GM12864 (cell line): ENCODE measurements at places on chromosomes 5 and 9.

- no peak for DNase-seq
Measured at GRCh38 chr9:38357350-38358114, 35.0 kb upstream of the ALDH1B1 start.

DNA sequence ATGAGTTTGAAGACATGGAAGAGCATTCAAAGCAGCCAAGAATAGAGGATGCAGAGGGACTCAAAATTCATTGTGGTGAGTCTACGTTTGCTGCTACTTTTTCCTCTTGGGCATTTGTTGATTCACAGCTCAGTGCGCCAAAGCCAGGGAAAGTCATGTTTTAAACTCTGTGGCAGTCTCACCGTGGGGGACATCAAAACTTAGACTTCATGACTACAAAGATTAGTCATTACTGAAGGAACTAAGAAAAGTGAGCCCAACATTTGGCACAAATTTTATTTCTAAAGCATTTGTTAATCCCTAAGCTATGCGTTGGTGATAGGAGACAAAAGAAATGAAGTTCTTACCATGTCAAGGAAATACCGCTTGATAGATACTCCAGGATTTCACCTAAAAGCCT lies 73.7 kb upstream of the MTAP start:
- DNase-seq = no peak

GRCh38 chr5:147898875-147899401 lies 7.4 kb downstream of the C5orf46 start:
- DNase-seq = no peak

DNA sequence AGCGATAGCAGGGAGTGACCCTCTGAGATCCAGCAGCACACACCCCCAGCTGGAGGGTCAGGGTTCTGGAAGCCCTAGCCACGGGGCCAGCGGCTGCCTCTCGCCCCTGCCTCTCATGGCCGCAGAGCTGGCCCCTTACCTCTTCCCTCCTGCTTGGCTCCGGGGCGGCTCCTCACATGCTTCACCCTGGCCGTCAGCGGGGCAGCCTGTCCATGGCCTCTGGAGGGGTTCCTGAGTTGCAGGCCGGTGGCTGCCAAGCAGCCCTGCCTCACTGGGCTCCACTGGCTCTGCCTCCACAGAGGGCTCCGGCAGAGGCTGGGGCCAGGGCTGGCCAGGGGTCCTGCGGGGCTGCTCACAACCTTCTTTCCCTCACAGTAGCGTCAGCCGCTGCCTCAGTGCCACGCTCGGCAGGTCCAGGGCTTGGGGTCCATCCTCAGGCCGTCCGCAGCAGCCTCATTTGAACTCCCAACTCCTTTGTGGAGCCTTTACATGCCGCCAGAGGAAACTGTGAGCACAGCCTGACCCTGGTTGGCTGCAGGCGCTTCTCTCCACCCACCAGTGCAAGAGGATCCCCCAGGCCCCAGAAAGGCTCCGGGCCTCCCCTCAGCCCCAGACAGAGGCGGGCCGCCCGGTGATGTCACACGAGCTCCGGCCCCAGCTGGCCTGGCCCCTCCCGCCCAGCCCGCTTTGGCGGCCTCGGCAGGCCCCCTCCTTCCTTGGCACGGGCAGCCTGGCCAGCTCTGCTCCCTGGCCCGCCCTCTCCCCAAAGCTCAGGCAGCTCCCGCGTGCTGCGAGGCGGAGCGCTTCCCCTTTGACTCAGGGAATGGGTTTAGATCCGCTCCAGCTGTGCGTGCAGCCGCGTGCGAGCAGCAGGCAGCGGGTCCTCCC lies at the start of gene ANGPTL2:
ANGPTL2 (minus strand) TSS at position 460 of the 888 bp plus-strand sequence. CDS start 13,904 bp downstream, outside the sequence.
- DNase-seq = no peak

DNA sequence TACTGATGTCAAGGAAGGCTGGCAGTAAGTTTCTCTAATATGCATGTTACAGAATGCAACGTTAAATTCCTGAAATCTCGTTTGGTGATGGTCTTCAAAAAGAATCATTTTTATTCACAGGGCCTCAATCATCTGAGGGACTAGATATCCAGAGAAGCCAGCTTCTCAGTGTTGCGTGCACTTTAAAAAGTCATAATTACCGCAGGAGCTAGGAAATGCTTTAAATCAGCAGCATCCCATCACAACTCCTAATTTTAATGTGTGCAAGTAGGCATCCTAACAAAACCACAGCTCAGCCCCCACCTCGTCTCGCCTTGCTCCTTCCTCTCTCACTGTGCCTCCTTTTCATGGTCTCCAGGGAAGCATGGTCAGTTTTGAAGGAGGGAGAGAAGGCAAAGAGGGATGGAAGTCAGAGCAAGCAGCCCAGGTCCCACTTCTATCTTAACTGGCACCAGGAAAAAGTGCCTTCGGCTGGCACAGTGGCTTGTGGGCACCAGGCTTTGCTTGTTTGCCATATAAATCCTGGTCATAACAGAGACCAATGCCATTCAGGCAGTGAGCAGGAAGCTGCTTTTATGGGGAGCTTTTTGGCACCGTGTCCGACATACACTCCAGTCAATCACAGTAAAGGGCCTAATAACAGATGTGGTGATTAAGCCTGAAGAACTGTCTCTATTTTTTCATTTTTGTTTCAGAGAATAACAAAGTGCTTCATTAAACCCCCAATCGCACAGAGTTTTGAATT lies 21.4 kb downstream of the MEGF10 start:
- no peak for DNase-seq

DNA sequence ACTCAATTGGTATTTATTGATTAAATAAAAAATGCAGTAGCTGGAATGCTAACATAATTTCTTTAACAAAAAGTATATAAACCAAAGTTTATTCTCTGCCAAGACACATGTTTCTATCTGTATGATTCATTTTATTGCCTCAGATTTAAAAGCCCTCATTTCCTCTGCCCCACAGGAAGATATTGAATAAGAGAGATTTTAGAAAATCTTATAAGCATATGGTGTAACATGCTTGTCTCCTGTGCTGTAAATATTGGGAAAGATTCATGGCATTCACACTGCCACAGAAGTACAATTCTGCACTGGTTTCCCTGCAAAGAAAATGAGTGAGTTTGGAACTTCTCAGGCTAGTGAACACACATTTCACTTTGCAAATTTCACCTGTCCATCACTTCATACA lies 134.9 kb upstream of the FBXL7 start:
- no peak for DNase-seq

DNA sequence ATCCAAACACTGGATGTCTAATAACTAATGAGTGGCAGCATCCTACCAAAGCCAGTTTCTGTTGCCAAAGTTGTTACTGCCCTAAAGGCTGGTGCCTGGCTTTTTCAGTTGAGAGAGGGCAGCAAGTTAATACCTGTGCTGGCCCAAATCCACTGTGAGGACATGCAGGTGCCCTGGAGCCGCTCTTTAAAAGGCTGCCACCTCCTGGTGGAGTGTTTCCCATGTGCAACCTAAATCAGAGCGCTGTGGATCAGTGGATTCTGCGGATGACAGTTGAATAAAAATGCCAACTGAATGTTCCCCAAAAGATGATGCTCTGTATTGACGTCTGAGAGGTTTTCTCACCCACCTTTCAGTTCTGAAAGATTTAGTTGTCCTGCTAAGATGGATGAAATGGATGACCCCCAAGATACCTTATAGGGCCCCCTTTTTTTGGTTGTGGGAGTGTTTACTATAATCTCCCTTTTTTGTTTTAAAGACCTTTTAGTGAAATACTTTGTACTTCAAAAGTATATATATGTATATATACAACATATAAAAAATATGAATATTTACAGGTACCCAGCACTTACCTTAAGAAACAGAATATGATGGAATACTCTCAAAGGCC lies 146.4 kb downstream of the EGFLAM start:
- no peak for DNase-seq

DNA sequence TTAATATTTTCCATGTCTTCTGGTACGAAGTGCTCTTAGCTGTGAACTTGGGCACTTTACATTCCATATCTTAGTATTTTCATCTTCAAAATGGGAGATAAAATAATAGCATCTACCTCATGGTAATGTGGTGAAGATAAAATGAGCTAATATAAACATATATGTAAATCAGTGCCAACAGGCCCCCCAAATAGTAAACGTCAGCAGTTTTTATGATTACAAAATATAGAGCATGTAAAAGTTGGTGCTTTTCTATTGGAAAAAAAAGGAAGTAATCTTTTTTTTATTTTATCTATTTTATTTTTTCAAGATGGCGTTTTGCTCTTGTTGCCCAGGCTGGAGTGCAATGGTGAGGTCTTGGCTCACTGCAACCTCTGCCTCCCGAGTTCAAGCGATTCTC lies 291.1 kb upstream of the PRDM9 start:
- no peak for DNase-seq

DNA sequence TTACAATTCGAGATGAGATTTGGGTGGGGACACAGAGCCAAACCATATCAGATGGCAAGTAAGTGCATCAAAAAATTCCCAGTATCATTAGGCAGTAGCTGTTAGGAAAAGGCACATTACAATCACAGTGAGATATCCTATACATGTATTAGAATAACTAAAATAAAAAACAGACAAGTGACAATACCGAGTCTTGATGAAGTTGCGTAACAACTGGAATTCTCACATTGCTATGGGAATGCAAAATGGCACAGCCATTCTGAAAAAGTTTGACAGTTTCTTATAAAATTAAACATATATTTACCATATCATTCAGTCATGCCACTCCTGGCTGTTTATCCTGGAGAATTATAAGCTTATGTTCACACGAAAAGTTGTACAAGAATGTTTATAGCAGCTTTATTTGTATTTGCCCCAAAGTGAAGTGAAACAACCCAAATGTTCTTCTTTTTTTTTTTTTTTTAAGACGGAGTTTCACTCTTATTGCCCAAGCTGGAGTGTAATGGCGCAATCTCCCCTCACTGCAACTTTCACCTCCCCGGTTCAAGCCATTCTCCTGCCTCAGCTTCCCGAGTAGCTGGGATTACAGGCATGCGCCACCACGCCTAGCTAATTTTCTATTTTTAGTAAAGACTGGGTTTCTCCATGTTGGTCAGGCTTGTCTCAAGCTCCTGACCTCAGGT lies 93.1 kb upstream of the TLE1 start:
- no peak for DNase-seq

DNA sequence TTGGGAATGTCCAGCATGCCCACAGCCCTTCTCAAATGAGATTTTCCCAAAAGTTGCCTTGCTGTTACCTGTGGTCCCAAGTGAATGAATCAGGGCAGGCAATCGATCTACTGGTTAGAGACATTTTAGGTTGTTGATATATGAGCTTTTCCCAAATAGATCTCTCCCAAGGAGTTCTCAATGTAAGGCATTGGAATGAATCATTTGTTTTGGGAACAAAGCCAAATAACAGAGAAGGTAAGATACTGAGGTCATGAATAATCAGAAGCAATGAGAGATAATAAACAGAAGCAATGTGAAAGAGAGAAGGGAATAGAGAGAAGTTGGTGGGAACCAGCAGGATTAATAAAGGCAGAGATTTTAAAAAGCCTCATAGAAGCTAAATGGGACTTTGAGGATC lies 93.6 kb upstream of the FER start:
- no peak for DNase-seq

DNA sequence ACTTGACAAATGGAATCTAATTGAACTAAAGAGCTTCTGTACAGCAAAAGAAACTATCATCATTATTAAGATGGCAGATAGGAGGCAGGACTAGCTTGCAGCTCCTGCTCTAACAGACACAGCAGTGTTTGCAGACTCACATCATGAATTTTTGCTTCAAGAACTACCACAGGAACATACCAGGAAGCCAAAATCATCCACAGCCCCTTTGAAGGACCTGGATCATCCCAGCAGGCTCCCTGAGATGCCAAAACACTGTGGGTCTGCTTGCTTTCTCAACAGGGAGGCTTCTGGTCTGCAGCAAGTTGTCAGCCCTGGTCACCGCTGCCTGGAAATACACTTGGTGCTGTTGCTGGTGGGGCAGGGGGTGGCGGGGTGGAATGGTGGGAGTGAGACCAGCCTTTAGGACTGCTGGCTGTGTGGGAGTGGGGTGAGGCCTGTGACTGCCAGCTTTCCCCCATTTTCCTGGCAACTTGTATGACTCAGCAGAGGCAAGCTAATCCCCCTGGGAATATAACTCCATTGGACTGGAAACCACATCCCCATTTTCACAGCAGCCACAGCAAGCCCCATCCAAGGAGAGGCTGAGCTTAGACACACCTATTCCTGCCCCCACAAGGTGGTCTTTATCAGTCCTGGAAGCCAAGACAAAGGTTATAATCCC lies 533.8 kb upstream of the CYLC2 start:
- no peak for DNase-seq

GRCh38 chr5:137399911-137400310 lies 99.2 kb downstream of the SPOCK1 start:
- DNase-seq = no peak

- DNase-seq = no peak
Measured at GRCh38 chr5:138605254-138605972, 30.2 kb upstream of the HSPA9 start.
